ENCODE measurements at places on chromosomes 7 and 10.

- peak; percentile 56 for DNase-seq
These were observed 13.7 kb upstream of the WAPL start for GRCh38 chr10:86535132-86535882.

GRCh38 chr7:12716722-12717121 is 29.3 kb downstream of the ARL4A start:
- DNase-seq = no peak

GRCh38 chr7:138237995-138238394 is 161.7 kb downstream of the AKR1D1 start:
- no peak for DNase-seq

GRCh38 chr10:54983255-54983654 is 182.2 kb upstream of the PCDH15 start:
- no peak for DNase-seq

- no peak for DNase-seq
These were observed 501.3 kb downstream of the GFRA1 start for GRCh38 chr10:115771755-115772154.

DNA sequence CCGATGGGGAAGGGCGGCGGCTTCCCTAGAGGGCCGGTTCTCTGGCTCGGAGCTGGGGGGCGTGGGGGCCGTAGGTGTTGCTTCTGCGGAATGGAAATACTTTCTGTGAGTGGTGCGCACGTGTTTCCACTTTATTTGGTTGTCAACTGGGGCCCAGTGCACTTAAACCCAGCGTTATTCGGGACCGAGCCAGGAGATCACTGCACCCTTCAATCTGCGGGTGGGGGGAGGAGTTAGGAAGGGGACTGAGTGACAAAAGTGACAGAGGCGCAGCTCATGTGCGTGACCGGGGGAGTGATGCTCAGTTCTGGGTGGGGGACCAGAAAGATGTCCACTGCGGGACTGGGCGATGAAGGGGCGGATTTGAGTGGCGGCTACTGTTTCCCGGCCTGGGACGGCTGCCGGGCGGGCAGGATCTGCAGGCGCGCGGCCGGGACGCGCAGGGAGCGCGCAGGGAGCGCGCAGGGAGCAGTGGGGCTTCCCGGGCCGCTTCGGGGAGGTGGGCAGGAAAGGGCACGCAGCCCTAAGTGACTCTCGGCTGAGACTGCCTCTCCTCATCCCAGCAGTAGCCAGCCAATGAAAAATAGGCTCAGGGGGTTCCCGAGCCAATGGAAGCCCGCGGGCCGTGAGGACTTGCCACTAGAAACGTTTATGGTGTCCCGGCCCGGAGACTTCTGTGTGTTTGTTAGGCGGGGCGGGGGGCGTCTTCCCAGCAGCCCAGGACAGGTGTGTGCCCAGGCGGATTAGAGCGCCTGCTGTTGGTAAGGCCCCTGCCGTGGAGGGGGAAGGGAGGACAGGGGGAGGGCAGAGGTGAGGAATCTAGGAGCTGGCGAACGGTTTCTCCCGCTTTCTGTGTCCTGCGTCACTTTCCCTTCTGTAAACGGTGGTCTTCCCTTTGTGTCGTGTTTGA is 54.3 kb upstream of the KDM7A start:
- peak; percentile 69 for DNase-seq

GRCh38 chr7:108985037-108985436 is 415.4 kb downstream of the DNAJB9 start:
- DNase-seq = no peak

- DNase-seq = no peak
These were observed 25.4 kb downstream of the AIFM2 start for GRCh38 chr10:70106958-70107791.

DNA sequence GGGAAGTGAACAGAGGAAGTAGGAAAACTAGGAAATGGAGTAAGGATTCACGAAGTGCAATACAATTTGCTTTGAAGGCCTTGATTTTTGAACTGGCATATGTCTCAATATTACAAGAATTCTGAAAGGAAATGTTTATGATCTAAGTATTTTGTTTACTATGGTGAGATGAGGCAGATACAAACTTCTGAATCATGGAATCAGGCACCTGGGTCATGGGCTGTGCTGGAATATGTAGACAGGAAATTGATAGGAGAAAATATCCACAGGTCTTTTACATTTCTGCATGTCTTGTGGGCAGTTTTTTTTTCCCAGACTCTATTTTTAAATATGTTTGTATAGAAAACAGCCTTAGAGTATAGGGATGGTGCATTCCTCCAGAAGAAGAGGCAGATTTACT is 117.1 kb downstream of the PPP1R3A start:
- no peak for DNase-seq

DNA sequence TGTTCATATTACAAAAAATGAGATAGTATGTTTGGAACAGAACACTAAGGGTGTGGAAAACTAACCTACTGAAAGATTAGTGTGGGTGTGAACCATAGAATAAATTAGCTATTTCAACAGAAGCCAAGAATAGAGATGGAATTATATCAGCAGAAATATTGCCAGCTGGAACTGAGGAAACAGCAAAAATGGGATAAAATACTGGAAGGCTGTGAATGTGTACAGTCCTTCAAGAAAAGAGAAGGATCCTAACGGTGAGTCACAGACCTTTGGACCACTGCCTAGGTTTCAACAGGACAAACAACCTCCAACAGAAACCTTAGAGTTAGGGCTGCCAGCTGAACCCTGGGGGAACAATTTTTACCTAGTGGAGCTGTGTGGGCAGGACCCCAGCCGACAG is 395.0 kb downstream of the ZWINT start:
- DNase-seq = no peak

DNA sequence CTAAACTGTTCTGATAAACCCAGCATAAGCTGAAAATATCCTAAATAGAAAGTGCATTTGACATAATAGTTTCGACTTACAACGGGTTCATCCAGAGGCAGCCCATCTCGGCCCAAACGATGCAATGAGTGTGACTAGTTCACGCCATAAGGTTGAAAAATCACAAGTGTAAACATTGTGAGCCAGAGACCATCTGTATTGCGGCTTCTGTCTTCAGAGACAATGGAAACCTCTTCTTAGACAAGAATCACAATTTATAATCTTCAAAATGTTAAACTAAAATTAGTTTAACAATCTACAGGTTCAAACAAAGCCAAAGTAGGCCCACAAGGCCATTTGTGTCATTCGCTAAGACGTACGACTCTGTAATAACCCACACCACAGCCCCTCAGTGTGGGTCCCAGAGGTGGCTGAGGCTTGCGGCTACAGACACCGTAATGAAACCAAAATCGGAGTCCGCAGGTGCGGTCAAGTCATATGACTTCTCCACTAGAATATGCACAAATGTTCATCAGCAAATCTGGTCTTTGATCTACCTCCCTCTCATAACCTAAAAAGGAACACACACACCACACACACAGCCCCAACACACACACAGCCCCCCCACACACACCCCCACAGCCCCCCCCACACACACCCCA is 81.8 kb downstream of the DIP2C start:
- DNase-seq = no peak

GRCh38 chr7:27188386-27189294 is 3.6 kb upstream of the HOXA11 start:
- no peak for DNase-seq

DNA sequence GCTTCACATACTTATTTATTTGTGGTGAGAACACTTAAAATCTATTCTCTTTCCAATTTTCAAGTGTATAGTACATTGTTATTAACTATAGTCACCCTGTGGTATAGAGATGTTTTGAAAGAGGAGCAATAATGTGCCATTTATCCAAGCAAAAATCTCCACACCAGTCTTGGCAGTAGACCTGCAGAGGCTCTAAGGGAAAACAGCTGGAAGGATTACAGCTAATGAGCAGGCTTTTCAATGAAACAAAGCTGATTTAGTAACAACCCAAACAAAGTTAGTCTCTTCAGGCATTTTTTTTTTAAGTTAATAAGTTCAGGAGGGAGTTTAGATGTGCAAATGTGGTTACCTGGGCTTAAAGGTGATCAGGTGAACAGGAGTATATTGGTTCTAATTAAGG is 101.9 kb downstream of the EVX1 start:
- DNase-seq = no peak

- no peak for DNase-seq
These were observed 12.9 kb upstream of the BMS1 start for GRCh38 chr10:42769673-42770072.

GRCh38 chr7:126818393-126819196 is 434.1 kb downstream of the GRM8 start:
- DNase-seq = no peak

GRCh38 chr10:96488161-96488935 is 25.4 kb downstream of the TLL2 start:
- DNase-seq = no peak

GRCh38 chr7:938546-939185 is 15.8 kb downstream of the ADAP1 start:
- DNase-seq = no peak
